Lung (tissue), 17 donors: ENCODE measurements at places on chromosomes 7 and 10. TPM values are rescaled to one million over a fixed set of nuclear protein-coding genes. Genes with fewer than 3 reads are reported as not detected.

CAV2 gene
- 68.5 TPM for polyA plus RNA-seq

SPDYE6 gene
- 0.10 TPM for polyA plus RNA-seq

KIAA1549 gene
- 1.7 TPM for polyA plus RNA-seq

GBX1 gene
- not detected for polyA plus RNA-seq

ENO4 gene
- 0.96 TPM for polyA plus RNA-seq

ABCC2 gene
- polyA plus RNA-seq: 0.82 TPM

ATOH7 gene
- 0.08 TPM for polyA plus RNA-seq

ARHGEF5 gene
- 9.6 TPM for polyA plus RNA-seq

ABCB4 gene
- polyA plus RNA-seq: 0.41 TPM

TAX1BP1 gene
- 74.0 TPM for polyA plus RNA-seq

TDRD1 gene
- not detected for polyA plus RNA-seq

DNA sequence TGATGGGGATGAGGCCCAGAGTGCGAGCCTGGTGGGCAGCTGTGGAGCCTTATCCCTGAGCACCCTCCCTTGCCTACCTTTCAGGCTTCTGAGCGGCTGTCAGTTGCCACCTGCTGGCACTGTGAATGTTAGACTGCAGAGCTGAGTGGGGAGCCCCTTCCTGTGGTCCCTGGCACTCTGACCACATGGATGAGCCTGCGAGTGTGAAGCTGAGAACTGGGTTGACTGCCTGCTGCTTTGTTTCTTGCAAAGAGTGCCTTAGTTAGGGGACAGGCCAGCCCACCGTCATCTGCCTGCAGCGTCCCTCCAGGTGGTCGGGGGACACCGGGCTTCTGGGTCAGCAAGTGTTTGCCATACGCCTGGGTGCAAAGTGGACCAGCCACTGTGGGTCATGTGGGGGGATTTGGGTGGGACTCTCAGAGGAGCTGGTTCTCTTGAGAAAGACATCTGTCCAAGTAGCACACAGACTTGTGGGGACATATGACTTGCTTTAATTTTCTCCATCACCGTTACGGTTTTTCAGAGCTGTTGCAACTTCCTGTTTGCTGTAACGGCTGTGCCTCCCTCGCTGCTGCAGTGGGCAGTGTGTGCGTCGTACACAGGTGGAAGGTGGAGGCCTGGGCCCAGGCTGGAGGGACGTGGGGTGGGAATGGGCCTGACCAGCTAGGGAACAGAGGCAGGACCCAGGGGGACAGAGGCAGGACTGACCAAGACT is 13.7 kb downstream of the INPP5A start:
- no peak for DNase-seq

GRCh38 chr10:7421526-7421925 is 10.7 kb upstream of the SFMBT2 start:
- no peak for DNase-seq

DNA sequence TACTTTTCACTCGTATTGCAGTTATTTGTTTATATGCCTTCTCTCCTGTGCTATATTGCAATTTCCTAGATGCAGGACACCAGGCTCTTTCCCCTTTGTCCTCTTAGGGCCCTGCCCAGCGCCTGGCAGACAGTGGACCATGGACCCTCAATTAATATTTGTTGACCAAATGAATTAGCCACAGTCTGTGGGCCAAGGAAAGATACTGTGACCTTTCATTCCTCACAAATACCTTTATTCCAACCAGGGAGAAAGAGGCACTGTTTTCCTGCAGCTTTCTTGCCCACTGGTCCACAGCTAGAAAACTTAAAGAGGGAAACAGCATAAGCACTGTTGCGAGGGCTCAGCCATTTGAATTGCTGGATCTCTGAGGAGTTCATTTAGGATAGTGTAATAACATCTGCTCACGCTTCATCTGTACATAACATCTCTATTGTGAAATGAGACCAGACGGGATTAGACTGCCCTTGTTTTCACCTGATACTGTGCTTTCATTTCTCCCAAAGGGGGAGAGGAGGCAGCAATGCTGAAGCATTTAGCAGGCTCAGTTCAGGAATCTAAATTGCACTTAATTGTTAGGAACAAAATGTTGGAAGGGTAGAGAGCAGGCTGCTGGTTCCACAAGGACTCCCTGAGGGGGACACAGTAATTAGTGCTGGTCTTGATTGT is 46.7 kb downstream of the TNS3 start:
- DNase-seq: peak; percentile 42

GRCh38 chr7:13778967-13779366 is 210.5 kb downstream of the ETV1 start:
- DNase-seq: peak; percentile 49

DNA sequence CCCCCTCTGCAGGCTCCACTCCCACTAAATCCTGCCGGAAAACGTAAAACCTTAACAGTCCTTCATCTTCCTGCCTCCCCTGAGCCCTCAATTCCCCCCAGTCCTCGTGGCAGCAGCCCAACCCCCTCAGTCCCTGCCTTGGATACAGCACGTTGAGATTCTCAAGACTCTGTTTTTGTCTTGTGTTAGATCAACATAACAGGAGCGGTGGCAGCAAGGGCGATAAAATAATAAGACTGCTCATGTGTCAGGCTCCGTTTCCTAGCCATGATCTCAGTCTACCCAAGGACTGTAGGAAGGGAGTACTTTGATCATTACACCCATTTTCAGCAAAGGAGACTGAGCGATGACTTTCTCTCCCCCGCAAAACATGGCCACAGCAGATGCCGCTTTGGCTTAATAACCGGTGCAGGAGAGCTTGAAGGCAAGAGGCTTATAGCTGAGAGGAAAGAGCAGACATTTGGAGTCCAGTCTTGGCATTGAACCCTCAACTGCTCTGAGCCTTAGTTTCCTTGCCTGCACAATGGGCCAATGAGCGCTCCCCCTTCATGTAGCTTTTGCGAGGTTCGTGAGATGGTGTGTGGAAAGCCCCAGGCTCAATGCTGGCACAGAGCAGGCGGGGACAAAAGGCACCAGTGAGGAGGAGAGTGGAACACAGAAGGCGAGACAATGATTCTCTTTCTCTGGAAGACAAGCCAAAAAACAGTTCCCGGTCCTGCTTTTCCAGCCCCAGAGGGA is 42.1 kb upstream of the PCBD1 start:
- DNase-seq: no peak

- DNase-seq: no peak
Measured at GRCh38 chr7:115844857-115845256, 185.7 kb downstream of the TFEC start.

GRCh38 chr10:128125416-128125943 is 743 bp downstream of the MKI67 start:
- no peak for DNase-seq

GRCh38 chr7:141184532-141185190 is 110.8 kb downstream of the TMEM178B start:
- no peak for DNase-seq

DNA sequence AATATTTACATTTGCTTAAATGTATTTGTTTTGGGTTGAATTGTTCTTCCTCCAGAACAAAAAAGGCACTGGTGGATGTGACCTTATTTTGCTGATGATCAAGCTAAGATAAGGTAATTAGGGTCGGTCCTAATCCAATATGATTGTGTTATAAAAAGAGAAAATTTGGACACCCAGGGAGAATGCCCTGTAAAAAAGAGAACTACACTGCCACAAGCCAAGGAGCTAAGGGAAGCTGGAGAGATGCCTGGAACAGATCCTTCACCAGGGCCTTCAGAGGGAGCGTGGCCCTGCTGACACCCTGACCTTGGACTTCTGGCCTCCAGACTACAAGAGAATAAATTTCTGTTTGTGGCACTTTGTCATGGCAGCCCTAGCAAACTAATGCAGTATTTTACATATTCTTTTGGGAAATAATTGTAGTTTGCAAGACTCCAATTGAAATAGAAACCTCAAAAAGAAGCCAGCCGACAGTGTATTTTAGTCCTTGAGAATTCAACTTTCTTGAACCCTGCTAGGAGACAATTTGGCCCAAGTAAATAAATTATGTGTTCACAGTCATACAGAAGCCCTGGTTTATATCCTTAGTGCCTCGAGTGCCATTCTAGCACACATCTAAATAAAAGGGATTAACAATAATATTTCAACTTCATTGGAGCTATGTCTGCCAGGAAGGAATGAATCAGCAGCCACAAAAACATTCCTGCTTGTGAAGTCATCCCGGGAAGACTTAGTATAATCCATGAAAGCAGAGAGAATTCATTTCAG is 164.6 kb downstream of the PKD1L1 start:
- DNase-seq: no peak

- no peak for DNase-seq
Measured at GRCh38 chr7:50644586-50644985, 79.4 kb upstream of the DDC start.

- DNase-seq: no peak
Measured at GRCh38 chr7:2732959-2733584, 45.1 kb downstream of the AMZ1 start.

- no peak for DNase-seq
Measured at GRCh38 chr7:421136-421991, 98.3 kb downstream of the PDGFA start.

- DNase-seq: peak; percentile 95
Measured at GRCh38 chr10:72254813-72255568, 18.7 kb upstream of the DDIT4 start.

DNA sequence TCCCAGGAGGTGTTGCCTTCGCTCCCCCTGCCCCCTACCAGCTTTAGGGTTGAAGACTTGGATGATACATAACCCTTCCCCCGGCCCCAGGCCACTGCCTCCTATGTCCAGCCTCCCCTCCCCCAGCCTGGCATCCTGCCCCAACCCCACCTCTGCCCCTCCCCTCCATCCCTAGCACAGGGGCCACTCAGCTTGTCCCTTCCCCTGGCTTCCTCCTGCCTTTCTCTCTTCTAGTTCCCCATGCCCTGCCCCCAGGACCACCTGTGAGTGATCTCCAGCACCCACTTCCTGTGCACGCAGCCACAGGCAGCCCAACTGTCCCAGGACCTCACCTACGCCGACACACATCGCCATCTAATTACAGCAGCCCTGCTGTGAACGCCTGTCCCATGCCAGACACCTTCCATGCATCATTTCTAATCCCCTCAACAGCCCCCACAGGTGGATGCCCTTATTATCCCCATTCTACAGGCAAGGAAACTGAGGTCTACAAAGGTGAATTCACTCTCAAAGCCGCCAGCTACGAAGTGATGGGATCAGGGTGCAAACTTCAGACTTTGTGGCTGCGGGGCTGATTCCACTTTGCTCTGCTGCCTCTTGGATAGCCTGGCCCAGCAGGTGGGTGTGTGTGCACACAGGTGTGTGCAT is 82.4 kb upstream of the CHST15 start:
- no peak for DNase-seq

DNA sequence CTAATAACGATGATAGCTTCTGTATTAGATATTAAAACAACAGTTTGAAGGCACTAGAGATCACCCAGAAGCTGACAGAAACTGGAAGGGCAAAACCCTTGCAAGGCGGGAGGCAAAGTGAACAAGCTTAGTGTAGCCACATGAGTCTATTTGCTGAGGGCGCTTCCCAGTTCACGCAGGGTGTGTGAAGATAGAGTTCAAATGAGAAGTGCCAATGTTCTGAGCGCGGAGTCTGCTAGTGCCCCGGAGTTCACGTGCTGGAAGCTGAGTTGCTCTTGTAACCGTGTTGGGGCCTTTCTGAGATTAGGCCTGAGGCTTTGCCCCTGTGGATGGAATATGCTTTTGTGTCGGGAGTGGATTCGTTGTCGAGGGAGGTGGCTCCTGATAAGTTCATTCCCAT is 16.6 kb upstream of the GTPBP4 start:
- peak; percentile 50 for DNase-seq

- no peak for DNase-seq
Measured at GRCh38 chr7:47988496-47989386, 9.3 kb upstream of the HUS1 start.

DNA sequence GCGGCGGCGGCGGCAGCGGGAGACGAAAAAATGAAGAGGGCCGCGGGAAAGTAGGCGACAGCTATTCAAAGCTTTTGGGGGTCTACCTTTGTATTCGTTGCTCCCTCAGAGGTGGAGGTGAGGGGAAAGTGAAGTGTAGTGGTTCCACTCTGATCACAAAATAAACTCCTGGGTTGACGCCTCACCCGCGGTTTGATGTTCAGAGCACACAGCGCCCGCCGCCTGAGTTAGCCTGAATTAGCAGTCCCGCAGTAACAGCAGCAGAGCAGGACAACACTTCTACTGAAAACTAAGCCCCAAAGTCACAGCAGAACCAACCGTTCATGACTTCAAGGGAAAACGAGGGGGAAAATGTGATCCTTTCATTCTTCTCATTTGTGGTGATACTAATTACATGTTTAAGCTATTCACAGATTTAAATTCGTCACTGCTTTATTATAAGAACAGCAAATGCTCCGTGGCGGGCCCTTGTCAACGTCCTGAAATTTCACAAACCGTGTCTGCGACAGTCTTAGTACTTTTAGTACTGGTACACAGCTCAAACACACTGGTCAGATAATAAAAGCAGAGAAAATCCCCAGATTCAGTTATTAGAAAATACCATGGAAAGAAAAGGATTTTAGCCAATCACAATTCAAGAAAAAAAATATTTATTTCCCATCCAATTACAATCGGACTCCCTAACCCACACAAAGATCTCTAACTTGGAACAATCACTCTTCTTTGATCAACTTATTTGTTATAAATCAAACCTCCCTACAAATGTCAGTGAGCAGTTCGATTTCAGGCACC is 563 bp upstream of the JMJD1C start:
- peak; percentile 82 for DNase-seq

DNA sequence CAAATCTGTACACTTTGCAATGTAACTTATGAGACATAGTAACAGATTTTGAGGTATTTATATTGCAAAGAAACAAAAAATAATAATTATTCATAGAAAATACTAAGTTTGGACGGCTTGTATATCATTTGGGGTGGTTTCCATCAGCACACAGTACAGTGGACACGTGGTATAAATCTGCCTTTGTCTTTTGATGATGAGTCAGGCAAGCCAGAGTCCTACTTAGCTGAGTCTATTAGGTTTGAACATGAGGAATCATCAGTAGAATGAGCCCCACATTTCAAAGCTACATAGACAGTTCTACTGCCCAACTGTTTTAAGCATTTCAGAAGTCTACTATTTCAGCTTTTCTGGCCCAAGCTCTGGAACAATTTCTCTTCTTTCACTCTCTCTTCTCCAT is 803.2 kb downstream of the PHTF2 start:
- no peak for DNase-seq

DNA sequence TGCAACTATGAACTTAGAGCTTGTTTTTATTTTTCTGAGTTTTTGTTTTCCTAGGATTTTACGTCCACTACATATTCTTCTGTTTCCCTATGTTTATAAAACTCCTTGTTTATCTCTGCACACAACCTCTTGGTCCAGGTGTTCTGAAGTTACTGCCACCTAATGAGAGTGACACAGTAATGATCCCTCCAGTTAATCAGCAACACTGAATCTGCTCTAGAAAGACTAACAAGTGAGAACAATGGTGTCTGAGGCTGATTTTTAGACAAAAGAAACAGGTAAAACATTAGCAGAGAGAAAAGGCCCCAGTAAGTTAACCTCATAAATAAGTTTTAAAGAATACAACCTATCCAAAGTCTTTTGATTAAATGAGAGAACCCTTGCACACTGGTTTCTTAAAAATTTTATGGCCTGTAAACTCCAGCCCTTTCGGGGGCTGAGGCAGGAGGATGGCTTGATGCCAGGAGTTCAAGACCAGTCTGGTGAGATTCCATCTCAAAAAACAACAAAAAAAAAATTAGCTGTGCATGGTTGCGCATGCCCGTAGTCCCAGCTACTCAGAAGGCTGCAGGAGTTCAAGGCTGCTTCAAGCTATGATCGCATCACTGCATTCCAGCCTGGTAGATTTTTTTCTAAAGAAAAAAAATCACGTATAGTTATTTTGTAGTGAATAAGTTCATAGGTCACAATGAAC is 397.6 kb downstream of the MAGI2 start:
- peak; percentile 82 for DNase-seq

GRCh38 chr10:113648478-113648877 is 15.4 kb downstream of the NRAP start:
- DNase-seq: no peak
